GM19239 (cell line): ENCODE measurements at places on chromosomes 13 and 19.

DNA sequence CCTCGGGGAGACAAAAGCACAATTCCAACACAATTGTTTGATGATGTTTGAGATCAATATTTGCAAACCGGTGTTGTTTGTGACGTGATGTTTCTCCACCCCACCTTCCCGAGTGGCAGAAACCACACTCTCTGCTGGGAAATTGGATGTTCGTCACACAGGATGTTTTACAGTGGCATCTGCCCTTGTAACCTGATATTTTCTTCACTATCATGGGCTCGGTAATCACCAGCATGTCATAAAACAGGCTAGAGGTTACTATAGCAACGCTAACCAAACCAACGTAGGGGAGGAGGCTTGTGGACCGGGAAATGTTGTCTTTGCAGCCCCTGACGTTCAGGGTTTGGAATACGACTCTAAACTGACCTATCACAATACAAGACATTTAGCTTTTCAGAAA lies 454.5 kb downstream of the IRS2 start:
- no peak for DNase-seq

DNA sequence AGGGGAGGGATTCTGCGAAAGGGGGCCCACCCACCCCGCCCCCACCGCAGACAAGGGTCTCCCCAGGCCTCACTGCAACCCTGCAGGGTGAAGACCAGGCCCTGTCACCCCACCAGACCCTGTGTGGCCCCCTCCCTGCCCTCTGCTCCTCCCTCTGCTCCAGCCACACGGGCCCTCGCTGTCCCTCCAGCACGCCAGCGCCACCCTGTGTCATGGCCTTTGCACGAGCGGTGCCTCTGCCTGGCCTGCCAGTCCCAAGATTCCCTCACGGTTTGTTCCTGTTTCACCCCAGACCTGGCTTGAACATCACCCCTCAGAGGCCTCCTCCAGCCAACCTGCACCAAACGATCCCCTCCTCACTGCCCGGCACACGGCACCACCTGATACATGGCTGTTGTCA lies 27.3 kb downstream of the PIP5K1C start:
- DNase-seq = no peak

- DNase-seq = no peak
Measured at GRCh38 chr19:1025960-1026782, at the start of gene CNN2. Gene CNN2, plus strand, starts transcription at chr19:1026608. Its CDS starts 54 bp downstream, at chr19:1026662.

GRCh38 chr19:58058467-58058866 lies 615 bp upstream of the ZNF135 start:
- DNase-seq = no peak

DNA sequence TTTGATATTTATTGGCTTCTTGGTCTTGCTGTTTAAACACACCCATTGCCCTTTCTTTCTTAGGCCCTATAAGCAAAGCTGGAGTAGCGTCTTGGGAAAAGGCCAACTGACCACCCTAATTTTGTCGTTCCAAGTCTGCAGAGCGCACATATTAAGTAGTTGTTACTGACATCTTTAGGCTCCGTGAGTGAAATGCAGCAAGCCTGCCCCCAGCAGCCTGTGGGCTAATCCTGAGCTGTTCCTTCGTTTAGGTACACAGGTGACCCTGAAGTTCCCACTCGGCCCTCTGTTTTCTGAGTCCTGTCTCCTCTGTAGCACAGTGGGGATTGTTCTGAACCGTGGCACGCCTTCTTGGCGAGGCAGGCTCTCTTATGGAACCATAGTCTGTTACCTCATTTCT lies 170.5 kb downstream of the STK24 start:
- DNase-seq = no peak
